LoVo (cell line): ENCODE measurements at places on chromosomes 6 and 20.

- no peak for DNase-seq
Measured at GRCh38 chr20:1567392-1568162, 10.1 kb upstream of the SIRPD start.

DNA sequence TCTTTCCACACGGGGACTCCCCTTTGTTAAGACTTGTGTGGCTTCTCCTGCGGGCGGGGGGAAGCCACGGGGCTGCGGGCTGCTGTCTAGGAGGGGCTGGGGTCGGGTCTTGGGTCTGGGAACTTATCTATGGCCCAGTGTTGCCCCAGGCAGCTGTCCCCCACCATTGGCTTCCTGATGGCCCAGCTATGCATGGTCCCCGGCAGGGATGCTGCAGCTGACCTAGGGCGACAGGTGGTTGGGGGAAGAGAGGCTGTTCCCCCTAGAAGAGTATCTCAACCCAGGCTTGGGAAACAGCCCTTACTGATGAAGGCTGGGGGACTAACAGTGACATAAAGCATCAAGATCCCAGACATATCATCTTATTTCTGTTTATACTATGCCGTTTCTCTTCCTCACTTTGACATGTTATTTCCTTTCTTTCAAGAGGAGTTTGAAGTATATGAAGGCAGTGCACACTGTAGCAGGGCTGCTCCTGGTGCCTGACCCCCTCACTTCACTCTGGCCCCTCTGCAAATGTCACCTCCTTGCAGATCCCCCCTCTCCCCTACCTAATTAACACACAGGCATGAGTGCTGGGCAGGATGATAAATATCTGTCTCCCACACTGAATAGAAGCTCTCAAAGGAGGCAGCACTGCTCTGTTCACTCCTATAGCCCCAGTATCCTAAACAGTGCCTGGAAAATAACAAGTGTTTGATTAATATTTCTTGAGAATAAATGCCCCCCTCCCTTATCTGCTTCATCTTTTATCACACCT is 87.0 kb downstream of the HIVEP2 start:
- DNase-seq, result no peak

- no peak for DNase-seq
Measured at GRCh38 chr6:131419702-131420101, 153.3 kb upstream of the ARG1 start.

- no peak for DNase-seq
Measured at GRCh38 chr20:48364688-48365421, 462.9 kb downstream of the PREX1 start.

GRCh38 chr20:63787302-63787701 is 43.8 kb downstream of the ZBTB46 start:
- DNase-seq, result no peak

DNA sequence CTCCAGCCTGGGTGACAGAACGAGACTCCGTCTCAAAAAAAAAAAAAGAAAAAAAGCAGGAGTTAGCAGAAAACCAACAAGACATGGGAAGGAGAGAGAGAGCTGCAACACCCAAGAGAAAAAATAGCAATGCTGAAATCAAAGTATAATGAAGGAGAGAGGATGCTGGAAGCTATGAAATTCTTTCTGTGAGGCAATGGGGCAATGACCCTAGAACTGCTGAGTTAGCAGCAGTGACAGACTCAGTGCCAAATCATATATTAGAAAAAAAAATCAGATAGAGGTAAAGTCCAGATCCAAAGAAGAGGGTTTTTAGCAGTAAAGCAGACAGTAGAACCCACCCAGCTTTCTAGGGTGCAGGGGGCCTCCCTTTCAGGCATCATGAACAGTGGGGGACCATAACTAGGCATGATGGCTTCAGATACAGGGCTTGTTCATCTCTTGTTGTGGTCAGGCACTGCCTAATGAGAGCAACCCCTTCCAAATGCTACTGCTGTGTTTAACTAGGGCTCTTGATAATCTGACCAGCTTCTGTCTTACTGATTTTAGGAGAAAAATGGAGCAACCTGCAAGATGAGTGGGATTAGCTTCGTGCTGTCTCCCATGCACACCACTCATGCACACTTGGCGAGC is 26.9 kb downstream of the SLC17A2 start:
- no peak for DNase-seq

- DNase-seq, result no peak
Measured at GRCh38 chr6:3318821-3319540, 60.2 kb downstream of the PSMG4 start.

GRCh38 chr20:50144362-50144761 is 9.2 kb downstream of the PEDS1 start:
- DNase-seq, result no peak

DNA sequence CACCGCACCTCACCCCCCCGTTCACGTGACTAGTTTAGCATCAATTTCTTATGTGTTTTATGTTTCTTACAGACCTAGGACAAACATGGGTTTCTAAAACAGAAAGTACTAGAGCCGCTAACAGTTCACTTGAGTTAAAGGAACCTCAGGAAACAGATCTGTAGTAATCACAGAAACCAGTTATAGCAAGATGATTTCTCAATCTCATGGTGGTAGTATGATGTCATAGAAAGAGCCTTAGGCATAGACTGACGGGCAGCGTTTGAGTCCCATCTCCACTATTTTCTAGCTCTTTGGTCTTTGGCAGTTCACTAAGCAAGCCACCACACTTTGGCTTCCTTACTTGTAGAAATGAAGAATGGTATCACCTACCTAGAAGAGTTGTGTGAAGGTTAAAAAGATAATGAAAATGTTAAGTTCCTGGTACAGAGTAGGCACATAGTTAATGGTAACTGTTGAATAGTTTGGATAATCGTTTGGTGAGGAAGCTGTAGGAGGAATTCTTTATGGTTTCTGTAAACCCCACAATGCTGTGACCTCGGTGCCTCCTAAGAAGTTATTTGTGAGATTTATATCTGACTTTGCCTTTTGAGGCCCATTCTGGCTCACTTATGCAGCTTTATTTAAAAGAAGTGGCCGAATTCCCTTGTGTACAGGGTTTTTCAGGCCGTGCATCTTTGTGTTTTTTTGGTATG is 21.3 kb downstream of the CTNNBL1 start:
- DNase-seq, result no peak

DNA sequence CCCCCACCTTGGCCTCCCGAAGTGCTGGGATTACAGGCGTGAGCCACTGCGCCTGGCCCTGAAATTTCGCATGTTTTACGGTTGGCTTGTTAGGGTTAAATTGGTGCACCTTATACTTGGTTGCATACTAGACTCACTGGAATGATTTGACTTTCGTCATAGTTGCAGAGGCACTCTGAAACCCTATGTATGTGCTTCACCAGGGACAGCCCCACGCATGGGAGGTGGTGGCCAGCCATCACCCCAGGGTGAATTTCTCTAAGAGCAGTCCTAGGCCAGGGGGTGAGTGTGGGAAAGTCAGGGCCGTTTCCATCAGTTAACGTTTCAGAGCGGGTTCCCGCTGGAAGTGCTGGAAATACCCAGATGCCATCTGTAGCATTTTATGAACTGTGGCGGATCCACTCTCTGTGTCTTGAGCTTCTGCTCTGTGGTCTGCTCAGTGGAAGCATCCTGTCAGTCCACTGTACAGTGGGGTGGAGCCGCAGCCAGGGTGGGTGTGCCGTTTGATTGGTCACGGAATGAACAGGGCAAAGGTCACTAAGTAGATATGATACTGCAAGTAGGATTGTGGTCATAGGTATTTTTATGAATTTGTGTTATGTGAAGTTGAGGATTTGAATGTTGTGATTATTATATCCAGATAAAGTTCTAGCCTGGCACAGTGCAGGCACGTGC is 13.2 kb downstream of the DNAJC5 start:
- DNase-seq, result peak; percentile 75

GRCh38 chr20:48339190-48339985 is 488.4 kb downstream of the PREX1 start:
- no peak for DNase-seq

DNA sequence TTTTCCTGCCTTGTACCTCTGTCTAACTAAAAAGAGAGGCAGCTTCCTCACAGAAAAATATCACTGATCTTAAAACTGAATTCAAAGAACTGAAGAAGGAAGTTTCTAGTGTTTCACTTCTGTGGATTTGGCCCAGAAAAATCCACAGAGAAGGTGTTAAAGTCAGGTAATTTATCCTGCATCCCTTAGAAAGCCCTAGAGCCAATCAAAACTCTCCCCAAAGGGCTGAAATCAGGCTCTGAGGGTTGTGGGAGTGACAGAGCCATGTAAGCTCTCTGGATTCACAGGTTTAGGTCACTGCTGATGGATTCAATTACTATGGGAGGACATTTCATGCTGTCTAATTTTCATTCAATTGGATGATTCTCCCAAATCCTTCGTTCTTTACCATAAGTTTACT is 152.3 kb downstream of the OR2B2 start:
- no peak for DNase-seq

- peak; percentile 23 for DNase-seq
Measured at GRCh38 chr20:34876406-34877282, at the start of gene ACSS2. ACSS2 (plus strand) TSS chr20:34876612; CDS start chr20:34876646, 34 bp downstream.

GRCh38 chr20:58829531-58829941 is 21.2 kb downstream of the GNAS-AS1 start:
- DNase-seq, result no peak
